CD4-positive, alpha-beta T cell treated with Interleukin-6 at 100 ng/mL for 8 hours (primary cell): ENCODE measurements at places on chromosomes 6 and 20.

GRCh38 chr6:18485660-18486435 lies 98.7 kb downstream of the RNF144B start:
- DNase-seq, result no peak

- no peak for DNase-seq
These were observed 96.6 kb upstream of the FOXP4 start for GRCh38 chr6:41449399-41450245.

GRCh38 chr6:89736893-89737292 lies 82.7 kb downstream of the MDN1 start:
- DNase-seq, result no peak

GRCh38 chr6:3324262-3324942 lies 65.7 kb downstream of the PSMG4 start:
- no peak for DNase-seq

DNA sequence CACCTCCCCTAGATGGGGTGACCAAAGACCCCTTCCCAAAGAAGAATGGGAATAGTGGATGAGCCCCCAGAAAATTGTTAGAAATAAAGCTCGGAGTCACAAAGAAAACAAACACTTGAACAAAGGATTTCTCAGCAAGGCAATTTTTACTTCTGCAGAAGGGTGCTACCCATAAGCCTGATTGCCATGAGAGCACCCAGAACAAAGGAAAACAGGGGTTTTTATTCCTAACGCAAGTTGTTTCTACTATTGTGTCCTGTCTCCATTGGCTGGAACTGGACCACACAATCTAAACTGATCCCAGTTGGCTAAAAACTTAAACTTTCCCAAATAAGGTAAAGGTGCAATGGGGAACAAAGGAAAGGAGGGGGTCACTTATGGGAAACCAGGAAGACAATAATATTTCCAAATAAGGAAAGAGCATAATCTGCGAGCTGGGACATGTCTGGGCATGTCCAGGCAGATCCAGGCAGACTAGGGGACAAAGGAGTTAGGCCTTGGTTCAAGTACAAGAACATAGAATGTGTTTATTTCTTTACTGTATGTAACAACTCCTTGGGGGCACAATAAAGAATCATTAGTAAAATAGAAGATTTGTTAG lies 20.0 kb downstream of the HLA-B start:
- no peak for DNase-seq

DNA sequence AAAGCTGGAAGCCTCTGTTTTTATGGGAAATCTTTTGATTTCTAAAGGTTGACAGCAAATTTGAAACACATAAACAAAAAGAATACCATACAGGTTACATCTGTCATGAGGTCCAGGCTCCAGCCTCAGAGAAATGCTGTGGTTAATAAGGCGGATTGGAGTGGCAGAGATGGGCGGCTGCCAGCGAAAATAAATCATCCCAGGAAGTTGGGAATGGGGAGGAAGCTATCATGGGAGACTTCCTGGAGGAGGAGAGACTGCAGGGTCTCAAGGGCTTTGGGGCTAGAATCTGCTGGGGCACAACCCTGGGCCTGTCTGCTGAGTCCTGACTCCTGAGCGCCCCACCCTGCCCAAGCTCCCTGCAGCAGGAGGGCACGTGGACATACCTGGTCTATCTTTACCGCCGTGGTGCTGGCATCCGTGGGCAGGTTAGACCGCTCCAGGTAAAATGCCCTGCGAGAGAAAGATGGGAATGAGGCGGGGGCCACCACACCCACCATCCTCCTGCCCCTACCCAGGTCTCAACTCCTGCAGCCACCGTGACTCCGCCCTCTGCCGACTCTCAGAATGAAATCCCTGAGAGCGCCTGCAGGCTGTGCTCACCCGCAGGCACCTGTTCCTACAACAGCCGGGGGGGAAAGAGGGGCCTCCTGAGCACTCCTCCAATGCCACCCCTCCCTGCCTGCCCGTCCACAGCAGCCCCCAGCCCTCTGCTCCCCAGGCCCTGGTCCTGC lies 197.3 kb downstream of the PREX1 start:
- DNase-seq, result no peak

DNA sequence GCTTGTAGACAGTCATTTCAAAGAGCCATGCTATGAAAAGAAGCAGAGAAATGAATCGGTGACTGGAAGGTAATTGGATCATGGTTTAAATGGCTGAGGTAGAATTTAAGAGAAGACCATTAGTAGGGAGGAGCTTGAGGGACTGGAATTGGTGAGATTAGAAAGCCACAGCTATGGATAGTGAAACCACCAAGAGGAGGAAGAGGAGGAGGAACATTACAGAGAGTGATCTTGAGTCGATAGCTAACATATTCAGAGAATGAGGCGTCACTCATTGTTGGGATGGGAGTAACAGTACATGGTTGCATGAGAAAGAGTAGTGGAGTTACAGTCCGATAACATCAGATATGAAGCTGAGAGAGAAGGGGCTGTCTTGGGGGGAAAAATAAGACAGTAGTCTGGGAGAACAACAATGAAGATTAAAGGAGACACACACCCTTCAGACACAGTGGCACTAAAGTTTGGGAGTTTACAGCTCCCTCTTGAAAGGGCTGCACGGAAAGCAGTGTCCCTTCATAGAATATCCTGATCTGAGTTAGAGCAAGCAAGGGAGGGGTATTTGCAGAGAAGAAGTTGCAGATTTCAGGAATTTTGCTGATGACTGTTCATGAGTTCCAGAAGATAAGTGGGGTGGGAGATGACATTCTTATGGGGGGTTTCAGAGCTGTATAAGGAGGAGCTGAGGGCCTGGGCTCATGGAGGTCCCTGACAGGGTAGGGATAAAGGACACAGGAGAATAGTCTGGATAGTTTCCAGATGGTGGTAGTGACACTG lies 15.1 kb upstream of the LAMP5 start:
- DNase-seq, result no peak

- no peak for DNase-seq
These were observed 71.2 kb downstream of the TNFRSF21 start for GRCh38 chr6:47238456-47238995.

DNA sequence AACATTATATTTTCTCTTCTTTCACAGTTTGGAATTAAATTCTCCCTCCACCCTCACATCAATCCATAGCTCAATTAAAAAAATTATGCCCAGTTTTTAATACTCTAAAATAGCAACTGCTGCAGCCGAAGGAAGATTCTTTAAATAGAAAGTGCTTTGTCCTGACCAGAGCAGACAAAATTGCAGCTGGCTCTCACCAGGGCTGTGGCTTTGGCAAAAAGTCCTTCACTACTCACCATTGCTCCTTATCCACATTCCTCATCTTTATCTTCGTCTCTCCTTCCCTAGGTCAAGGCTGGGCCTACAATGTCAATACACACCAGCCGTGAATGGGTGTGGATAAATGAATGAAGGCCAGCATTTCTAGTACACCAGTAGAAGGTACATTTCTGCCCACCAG lies 107.9 kb upstream of the VGLL2 start:
- DNase-seq, result no peak

GRCh38 chr6:108752733-108753590 lies 95.3 kb upstream of the ARMC2 start:
- DNase-seq, result no peak

DNA sequence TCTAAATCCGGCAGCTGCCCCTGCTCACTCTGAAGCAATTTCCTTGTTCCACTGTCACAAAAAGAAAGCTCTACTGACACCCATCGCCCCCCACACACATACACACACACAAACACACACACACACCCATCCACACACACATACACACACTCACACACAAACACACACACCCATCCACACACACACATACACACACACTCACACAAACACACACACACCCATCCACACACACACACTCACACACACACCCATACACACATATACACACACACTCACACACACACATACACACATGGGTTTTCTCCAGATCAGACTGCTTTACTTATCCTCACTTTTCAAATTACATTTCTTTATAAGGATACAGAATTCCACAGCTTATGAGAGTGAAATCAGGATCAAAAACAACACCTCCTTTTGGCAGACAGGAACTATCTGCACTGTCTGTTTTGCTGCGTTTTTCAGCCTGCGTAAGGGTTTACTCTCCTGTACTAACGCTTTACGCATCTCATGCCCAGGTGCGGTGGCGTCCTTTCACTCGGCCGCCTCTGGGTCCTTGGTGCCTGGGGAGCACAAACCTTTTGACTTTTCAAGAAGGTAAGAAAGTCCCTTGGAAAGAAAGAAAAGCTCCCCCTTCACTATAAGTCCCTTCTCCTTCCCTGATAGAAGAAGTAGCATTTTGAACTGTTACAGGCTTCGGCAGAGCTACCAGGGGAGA lies 8.0 kb downstream of the DACT2 start:
- DNase-seq, result no peak

DNA sequence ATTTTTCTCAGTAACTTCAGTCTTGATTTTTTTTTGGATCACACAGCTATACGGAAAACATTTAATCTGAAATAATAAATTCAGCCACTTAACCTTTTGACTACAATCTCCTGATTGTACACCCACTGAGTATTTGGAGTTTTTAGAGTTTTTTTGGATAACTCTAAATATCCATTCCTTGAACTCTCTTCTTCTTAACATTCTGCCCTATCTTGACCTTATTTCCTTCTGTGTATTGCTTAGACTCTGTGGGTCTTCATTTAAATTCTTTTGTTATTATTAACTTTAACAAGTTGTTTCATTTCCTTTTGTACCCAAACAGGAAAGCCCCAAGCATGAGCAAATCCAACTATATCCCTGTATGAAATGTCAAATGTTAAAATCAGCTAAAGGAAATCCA lies 170.2 kb upstream of the PTCHD4 start:
- no peak for DNase-seq

- no peak for DNase-seq
These were observed 7.3 kb downstream of the JAG1 start for GRCh38 chr20:10666221-10667076.

DNA sequence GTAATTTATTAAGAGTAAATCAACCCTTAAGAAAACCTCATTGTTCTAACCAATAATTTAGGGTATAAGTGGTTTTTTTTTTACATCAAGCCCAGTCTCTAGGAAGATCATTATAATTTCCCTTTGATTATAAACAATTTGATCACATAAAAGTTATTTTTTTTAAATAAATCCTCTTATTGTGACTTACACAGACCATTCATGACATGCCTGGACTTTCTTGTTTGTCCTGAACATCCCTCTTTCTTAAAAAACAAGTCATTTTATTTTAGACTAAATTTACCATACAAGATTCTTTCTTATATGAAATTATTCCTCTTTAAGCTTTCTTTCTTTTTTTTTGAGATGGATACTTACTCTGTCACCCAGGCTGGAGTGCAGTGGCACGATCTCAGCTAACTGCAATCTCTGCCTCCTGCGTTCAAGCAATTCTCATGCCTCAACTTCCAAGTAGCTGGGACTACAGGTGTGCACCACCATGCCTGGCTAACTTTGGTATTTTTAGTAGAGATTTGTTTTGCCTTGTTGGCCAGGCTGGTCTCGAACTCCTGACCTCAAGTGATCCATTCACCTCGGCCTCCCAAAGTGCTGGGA lies 53.6 kb upstream of the AGPAT4 start:
- no peak for DNase-seq

GRCh38 chr6:36590237-36590636 lies 3.9 kb upstream of the SRSF3 start:
- DNase-seq, result no peak

GRCh38 chr20:13035399-13036152 lies 26.8 kb downstream of the SPTLC3 start:
- DNase-seq, result no peak

DNA sequence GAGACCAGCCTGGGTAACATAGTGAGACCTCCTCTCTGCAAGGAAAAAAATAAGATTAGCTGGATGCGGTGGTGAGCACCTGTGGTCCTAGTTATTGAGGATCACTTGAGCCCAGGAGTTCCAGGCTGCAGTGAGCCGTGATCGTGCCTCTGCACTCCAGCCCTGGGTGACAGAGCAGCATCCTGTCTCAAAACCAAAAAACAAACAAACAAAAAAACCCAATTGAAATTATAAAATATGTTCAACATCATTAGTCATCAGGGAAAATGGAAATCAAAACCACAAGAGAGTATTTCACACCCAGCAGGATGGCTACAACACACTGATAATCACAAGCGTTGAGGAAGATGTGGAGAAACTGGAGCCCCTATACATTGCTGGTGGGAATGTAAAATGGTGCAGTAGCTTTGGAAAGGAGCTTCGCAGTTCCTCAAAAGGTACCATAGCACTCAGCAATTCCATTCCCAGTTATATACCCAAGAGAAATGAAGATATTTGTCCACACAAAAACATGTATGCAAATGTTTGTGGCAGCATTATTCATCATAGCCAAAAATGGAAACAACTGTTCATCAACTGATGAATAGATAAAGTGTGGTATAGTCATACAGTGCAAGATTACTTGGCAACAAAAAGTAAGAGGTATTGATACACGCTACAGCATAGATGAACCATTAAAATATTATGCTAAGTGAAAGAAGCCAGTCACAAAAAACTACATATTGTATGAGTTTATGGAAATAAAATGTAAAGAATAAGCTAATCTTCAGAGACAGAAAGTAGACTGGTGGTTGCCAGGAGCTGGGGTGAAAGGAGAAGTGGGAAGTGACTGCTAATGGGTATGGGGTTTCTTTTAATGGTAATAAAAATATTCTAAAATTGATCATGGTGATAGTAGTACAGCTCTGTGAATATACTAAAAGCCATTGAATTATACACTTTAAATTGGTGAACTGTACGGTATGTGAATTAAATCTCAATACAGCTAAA lies 38.7 kb upstream of the RIPOR2 start:
- peak; percentile 47 for DNase-seq

DNA sequence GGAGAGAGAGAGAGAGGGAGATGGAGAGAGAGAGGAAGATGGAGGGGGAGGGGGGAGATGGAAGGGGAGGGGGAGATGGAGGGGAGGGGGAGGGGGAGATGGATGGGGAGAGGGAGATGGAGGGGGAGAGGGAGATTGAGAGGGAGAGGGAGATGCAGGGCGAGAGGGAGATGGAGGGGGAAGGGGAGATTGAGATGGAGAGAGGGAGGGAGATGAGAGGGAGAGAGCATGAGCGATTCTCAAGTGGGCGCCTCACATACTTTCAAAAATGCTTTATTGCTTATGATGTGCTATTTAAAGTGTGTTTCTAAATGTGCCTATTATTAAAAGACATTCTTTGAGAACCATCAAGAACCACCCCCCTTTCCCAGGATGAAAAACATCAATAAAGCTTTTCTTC lies 43.7 kb upstream of the DACT2 start:
- DNase-seq, result no peak

GRCh38 chr6:33557376-33557775 lies 22.7 kb downstream of the BAK1 start:
- DNase-seq, result no peak

- DNase-seq, result no peak
These were observed 64.0 kb downstream of the ARHGAP18 start for GRCh38 chr6:129645830-129646579.

- DNase-seq, result no peak
These were observed 84.6 kb downstream of the DCDC2 start for GRCh38 chr6:24273096-24273870.

DNA sequence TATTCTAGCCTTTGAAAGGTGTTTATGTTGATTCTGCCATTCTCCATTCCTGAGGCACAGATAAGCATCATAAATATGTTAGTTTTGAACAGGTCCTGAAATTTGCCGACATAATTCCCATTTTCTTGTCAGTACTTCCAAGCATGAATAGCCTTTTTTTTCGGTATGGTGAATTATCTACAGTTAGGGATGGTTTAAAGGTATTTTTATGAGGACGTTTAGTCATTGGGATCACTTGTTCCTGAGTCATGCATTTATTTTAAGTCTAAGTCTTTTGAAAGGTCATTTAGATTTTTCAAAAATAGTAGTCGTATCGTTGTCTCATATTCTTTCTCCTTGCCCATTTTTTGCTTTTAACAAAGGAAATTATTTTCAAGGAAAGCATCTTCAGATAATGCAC lies 98.7 kb downstream of the PHACTR3 start:
- no peak for DNase-seq

GRCh38 chr6:134821928-134822864 lies 127.7 kb downstream of the ALDH8A1 start:
- DNase-seq, result no peak
